K562 (cell line): ENCODE measurements at places on chromosomes 12 and 14. TPM values are rescaled to one million over a fixed set of nuclear protein-coding genes. Genes with fewer than 3 reads are reported as not detected.

The HAL gene
- 0.28 TPM in 1 of 2 replicates, not detected in the other for polyA plus RNA-seq

DNA sequence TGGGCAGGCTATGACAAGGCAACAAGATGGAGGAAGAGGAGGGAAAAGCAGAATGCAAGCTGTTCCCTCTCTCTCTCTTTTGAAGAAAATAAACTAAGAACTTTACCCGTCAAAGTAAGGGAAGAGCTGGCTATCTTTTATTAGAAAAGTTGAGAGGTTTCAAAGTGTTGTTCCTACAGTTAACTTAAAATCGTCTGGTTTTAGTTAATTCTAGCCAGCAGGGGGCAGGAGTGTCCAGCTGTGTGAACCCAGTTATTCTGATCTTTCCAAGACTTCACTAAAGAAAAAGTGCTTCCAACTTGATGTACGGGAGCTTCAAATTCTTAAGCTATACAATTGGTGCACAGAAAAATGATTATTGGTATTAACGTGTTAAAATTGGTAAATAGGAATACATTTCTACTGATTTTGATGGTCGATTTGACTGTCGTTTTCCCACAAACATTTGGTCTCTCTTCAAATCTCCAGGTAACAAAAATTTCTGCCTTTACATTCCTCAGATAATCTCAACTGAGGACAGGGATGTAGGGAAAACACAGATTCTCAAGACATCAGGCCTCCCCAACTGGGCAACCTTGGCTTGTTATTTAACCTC is 28.4 kb upstream of the MON2 start:
- no peaks in the 10 kb centered on the region for H3K36me3 ChIP-seq
- H3K4me1 ChIP-seq: peaks cover 16% of the 10 kb centered on the region
- no peak overlapping the region for H3K27ac ChIP-seq

- no peaks in the 10 kb centered on the region for H3K36me3 ChIP-seq
- no peak overlapping the region for H3K4me3 ChIP-seq
- H3K27ac ChIP-seq: no peak overlapping the region
- no peaks in the 10 kb centered on the region for H3K4me1 ChIP-seq
- no peak for DNase-seq
Measured at GRCh38 chr12:63045020-63045860, 105.8 kb downstream of the AVPR1A start.

DNA sequence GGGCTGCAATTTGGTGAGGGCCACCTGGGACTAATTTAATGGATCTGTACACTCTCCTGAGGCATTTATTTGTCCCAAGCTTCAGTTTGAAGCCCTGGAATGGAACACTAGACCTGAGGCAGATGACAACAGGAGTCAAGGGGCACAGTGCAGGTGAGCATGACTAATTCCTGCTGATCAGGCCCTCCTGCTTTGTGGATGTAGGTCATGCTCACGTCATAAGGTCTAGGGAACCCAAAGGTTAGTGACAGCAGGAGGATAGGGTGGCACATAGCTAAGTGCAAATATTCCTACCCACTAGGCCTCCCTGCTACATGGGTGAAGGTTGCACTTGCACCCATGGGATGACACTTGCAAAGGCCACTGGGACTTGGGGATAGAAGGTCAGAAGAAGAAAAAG is 30.8 kb downstream of the SDR9C7 start:
- H3K4me3 ChIP-seq: no peak overlapping the region
- peaks cover 8% of the 10 kb centered on the region for H3K4me1 ChIP-seq
- H3K27ac ChIP-seq: no peak overlapping the region

GRCh38 chr12:15677228-15677627 is 112.0 kb downstream of the EPS8 start:
- H3K27me3 ChIP-seq: no peaks in the 10 kb centered on the region
- H3K4me1 ChIP-seq: no peaks in the 10 kb centered on the region
- no peak overlapping the region for H3K27ac ChIP-seq
- no peak overlapping the region for H3K4me3 ChIP-seq
- H3K36me3 ChIP-seq: no peaks in the 10 kb centered on the region
